Caki2 (cell line): ENCODE measurements at places on chromosomes 11 and 22. TPM values are rescaled to one million over a fixed set of nuclear protein-coding genes. Genes with fewer than 3 reads are reported as not detected.

GRCh38 chr11:120597250-120598215 lies 86.0 kb downstream of the GRIK4 start:
- no peak for DNase-seq

GRCh38 chr11:124329787-124330478 lies 9.9 kb upstream of the OR8D2 start:
- DNase-seq, result no peak

DNA sequence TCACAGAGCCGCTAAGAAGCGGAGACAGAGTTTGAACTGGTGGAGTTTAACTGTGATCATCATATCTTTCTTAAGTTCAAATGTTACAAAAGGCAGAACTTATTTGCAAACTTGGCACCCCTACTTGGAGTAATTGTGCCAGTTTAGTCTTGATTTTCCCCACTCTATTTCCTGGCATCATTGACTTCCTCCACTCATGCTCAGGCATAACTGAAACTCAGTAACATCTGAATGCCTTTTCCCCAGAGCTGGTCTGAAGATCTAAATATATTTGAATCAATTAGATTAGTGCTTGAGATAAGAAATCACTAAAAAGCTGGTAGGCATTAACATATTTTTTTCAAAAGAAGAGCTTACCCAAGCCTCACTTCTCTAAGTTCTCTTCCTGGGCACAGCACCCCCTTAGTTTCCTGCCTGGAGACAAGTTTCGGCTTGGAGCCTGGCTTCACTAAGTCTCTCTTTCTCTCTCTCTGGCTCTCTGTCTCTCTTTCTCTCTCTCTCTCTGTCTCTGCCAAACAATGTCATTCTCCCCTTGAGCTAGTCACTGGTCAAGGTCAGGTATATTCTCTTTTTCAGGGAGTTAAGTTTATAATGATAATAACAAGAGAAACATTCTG lies 190.8 kb downstream of the LUZP2 start:
- DNase-seq, result no peak

DNA sequence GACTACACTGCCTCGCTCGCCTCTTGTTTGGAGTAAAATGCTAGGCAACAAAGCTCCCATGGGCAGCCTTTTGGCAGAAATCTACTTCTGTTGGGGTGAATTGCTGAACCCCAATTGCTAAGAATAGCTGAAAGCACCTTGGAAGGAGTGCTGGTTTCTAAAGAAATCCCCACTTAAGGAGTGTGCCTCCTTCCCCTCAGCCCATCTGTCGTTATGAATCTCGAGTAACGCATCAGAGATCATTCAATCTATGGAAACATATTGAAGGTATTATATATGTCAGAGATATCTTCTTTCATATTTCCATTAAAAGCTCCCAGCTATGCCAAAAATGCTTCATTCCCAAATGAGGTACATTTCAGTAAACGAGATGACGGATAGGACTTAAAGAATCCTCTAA lies 229.6 kb upstream of the BLID start:
- no peak for DNase-seq

- DNase-seq, result peak; percentile 96
These were observed 7.5 kb downstream of the BCL9L start for GRCh38 chr11:118918128-118918685.

- DNase-seq, result no peak
These were observed 260.9 kb downstream of the KIRREL3 start for GRCh38 chr11:126739499-126740145.

DNA sequence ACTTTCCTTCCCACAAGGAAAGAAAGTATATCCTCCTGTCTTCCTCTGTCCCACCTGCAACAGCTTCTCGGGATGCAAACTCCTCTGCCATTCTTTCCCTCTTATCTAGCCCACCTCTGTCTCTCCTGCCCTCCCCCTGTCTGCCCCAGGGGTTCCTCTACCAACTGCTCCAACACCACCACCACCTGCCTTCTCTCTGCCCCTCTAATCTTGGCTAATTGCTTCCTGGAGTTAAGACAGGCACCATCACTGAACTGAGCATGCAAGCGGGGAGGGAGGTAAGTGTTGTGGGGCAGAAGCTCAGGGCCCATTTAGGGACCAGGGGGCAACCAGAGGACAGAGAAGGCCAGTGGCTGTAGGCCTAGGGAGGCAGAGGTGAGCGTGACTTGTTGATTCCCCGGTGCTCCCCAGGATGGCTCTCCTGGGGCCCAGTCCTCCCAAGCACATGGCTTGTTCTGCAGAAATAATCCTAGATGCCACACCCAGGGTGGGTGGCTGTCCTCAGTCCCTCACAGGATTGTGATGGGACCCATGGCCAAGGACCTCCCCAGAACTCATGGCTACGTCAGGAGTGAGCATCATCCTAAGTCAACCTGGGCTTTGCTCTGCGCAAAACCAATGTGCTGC lies 111.1 kb downstream of the TP53I11 start:
- no peak for DNase-seq

DNA sequence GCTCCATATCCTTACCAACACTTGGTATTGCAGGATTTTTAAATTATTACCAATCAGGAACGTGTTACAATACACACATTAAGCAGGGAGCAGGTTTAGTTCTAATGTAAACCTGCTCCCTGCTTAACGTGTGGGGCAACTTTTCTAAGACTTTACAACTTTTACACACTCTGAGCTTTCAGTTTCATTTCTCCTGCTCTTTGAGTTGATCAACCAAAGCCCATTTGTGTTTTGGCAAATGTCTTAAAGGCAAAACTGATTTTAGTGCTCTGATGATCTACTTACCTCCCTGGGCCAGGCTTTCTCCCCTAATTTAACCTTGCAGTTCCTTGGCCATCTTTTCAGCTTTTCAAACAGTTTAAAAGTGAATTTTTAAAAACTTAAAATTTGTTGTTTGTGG lies 70.9 kb downstream of the ZBTB44 start:
- DNase-seq, result no peak

GRCh38 chr22:42190274-42190673 lies 59.7 kb upstream of the CYP2D6 start:
- no peak for DNase-seq

GRCh38 chr22:31802575-31802974 lies 48.8 kb downstream of the DEPDC5 start:
- DNase-seq, result no peak

DNA sequence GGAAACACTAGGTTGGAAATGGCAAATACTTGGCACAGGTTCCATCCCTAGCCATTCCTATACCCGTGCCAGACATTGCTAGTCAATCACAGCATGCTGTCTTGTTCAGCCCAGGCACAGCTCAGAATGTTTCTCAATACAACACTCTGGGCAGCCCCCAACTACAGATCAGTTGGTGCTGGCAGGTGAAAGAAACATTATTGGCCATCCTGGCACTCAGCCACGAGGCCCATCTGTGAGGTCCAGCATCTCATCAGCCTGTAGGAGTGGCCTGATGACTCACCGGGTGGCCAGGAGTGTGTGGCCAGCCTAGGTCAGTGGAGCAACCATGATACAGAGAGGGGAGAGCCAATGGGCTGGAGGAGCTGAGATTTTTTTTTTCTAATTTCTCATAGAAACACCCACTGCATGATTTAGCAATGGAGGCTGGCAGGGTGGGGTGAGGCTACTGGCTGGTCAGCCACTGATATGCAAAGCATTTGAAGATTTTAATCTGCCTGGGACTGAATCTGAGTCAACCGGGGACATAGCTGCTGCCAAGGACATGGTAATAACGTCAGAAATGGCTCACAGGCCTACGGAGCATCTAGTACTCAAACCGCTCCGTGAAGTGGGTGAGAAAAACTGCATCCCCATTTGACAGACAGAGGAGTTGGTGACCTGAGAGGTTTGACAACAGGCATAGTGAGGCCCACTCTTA lies 5.4 kb downstream of the MYO18B start:
- DNase-seq, result peak; percentile 100

- DNase-seq, result no peak
These were observed 20.1 kb upstream of the MRGPRX2 start for GRCh38 chr11:19080579-19080993.

- DNase-seq, result no peak
These were observed 9.3 kb upstream of the TRMU start for GRCh38 chr22:46326066-46326680.

DNA sequence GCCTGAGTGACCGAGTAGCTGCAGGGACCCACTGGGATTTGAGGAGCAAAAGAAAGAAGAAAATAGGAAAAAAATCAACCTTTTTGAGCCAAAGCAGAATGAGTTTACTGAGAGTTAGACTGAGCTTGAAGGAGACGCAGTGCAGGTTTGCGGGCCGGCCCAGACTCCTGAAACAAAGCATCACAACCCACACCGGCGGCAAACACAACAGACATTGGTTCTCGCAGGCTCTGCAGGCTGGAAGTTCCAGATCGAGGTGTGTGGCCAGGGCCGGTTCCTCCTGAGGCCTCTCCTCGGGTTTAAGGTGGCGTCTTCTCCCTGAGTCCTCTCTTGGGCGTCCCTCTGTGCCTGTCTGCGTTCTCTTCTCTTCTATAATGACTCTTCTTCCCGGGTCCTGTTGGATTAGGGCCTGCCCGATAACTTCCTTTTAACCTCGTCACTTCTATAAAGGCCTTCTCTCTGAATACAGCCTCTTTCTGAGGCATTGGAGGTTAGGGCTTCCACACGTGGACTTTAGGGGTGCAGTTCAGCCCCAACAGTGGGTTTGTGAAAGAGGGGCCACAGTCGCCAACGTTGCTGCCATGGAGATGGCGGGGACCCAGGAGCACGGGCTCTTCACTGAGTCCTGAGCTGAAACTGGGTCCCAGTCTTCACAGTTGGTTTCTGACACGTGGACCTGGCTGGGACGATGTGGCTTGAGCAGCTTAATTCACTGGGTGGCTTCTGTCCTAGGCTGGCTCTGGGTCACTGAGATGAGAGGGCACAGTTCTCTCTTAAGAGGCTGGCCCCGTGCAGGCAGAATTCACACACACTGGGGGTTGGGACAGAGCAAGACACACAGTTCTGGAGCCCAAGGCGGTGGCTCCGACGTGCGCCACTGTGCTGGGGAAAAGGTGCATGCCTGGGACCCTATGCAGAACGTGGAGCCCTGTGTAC lies 1047.7 kb downstream of the BRD1 start:
- DNase-seq, result no peak

DNA sequence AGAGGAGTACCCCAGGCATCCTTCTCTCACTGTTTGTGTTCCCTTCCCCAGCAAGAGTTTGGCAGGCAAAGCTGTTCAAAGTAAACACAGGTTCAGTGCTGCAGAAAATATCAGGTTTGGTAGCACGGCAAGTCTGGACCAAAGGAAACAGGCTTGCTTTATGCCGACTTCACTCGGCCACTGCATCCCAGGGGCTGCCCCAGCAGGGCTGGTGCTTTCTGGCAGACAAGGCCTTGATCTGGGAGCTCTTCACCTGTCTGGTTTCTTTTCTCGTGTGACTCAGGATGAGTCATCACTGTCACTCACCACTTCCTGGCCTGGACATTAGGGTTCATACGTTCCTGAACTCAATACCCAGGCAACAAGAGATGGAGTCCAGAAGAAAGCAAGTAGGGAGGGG lies 52.6 kb upstream of the NAV2 start:
- peak; percentile 74 for DNase-seq

DNA sequence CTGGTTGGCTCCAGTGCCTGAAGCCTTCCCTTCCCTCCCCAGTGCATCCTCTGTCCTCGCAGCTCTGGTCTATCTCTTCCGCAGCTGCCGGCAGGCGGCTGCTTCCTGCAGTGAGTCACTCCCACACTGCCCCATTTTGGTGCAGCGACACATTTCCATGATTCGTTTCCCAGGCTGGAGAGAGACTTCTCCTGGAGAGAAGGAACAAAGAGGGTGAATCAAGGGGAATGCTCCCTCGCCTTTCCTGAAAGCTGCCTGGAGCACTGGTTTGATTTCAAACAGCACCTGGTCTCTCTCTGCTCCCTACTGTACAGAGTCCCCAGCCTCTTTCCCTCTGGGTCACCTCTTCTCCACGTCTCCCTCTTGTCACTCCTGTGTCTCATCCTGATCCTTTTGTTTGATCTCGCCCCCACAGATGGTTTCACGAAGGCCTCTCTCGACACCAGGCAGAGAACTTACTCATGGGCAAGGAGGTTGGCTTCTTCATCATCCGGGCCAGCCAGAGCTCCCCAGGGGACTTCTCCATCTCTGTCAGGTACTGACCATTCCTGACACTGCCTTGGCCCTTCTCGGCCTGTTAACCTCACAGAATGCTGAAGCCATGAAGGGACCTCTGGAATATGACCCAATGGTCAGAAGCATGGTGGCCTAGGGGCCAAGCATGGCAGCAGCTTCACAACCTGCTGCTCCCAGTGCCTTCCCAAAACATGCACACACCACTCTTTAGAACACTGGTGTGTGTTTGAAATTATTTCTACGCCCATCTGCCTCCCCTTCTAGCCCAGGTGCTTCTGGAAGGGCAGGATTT lies at the start of gene TMA7B:
Gene TMA7B (plus strand): TSS at position 758 of the 808 bp plus-strand sequence. CDS start 3,978 bp downstream, outside the sequence.
- DNase-seq, result peak; percentile 34

GRCh38 chr11:60874421-60875365 lies 7.4 kb downstream of the ZP1 start:
- DNase-seq, result no peak

The DGCR6 gene
- 8.2 TPM in 1 of 2 replicates, not detected in the other for total RNA-seq

The FADS2 gene
- total RNA-seq, result 5.7 and 8.6 TPM in 2 replicates

The MRGPRX4 gene
- total RNA-seq, result not detected in 2 replicates

The USP35 gene
- 3.1 and 5.6 TPM in 2 replicates for total RNA-seq

The CEND1 gene
- not detected in 2 replicates for total RNA-seq
